Heart right ventricle (tissue), 16 donors: ENCODE measurements at places on chromosomes 12 and 14.

DNA sequence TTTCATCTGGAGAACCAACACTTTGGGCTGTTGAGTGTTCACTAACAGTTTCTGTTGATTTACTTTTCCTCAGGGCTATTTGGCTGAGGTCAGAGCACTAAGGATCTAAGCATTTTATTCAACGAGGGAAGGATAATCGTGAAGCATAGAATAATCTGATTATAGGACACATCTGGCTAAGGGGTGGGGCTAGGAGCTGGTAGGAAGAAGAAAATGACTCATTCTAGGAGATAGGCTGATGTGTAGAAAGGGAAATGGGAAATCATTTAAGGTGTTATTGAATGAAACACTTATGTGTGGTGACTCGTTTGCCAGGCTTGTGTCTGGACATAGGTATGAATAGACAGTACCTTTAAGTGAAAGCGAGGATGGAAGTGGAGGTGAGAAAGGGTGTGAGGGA is 167.2 kb downstream of the ETNK1 start:
- no peak for DNase-seq

DNA sequence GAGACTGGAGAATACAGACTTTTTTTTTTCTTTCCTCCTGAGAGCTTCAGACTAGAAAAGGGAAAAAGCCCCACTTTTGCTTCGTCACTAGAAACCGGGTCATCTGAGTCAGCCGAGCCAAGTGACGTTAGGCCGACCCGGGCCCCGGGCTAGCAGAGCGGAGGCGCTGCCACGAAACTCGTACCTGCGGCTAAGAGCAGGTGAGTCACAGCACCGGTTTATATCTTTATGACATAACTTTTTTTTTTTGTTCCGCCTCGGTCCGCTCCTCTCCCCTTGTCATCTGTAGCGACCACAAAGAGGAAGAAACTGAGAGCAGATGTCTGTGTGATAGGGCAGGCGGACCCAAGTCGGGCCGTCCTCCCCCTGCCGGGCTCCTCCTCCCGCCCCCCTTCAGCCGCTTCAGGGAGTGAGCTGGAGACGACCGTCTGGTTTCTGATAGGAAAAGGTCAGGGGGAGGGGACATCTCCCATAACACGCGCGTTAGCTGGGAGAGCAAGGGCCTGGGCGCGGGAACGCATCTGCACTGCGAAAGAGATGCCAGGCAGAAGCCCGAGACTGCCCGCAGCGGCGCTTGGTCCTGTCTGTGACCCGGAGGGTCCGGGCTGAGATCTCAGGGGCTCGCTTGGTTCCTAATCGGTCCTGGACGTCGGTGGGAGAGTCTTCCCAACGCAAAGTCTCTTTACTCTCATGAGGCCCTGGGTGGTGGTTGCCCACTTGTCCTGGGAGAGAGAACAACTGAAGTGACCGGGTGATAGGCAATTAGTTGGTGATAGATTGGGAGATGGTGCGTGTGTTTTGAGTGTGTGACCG is 586 bp downstream of the TTC6 start:
- DNase-seq: no peak

DNA sequence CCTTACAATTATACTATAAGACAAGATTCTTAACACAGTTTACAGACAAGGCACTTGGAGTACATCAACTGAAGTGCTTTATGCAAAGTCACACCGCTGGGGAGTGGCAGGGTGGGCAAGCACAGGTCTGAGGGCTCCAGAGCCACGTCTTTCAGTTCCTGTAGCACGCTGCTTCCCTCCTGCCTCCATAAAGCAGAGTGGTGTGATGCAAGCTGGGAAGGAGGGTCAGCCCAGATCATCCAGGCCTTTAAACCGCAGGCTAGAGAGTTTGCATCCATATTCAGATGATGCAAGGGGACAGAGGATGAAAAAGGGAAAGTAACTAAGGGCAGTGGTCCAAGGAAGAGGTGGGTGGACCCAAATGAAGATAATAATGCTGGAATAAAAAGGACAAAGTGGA is 132.6 kb downstream of the ITPR2 start:
- DNase-seq: no peak

DNA sequence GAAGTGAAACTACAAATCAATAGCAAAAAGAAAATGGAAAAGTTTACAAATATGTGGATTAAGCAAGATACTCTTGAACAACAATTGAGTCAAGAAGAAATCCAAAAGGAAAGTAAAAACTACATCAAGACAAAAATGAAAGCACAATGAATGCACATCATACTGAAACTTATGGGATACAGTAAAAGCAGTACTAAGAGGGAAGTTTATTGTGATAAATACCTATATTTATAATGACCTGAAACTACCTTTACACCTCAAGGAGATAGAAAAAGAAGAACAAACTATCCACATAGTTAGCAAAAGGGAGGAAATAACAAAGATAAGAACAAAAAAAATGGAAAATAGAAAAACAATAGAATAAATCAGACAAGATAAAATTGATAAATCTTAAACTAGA is 375.0 kb downstream of the TRHDE start:
- no peak for DNase-seq

DNA sequence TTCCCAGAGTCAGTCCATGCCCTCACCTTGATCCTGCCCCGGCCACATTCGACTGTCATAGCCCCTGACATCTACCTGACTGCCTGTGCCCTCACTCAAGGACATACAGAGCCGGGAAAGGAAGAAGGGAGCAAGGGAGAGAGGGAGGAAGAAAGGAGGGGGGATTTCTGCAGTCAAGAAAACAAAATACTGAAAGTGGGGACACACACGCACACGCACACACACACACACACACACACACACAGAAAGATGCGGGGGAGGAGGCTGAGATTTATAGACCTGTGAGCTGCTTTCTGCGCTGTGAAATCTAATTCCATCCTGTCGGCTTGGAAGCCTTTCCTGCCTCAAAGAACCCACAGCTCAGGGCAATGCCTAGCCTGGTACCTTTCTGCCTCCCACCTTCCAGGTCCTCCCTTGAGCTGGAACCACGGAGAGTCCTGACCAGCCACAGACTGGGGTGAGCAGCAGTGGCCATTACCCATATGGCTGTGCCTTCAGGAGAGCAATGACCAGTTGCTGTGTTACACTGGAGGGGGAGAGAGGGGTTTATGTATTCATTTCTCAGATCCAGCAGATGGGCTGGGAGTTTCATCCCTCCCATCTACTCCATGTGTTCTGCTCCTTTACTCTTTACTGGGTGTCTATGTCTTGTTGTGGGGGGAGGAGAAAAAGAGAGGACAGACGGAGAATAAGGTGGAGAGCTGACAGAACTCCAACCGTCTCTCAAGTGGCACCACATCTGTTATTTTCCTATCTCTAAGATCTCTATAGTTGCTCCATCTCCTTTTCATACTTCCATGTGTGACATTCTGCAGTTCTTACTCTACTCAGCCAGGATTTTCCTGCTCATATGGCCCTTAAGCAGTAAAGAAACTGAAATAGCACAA is 12.9 kb downstream of the C14orf93 start:
- DNase-seq: no peak

DNA sequence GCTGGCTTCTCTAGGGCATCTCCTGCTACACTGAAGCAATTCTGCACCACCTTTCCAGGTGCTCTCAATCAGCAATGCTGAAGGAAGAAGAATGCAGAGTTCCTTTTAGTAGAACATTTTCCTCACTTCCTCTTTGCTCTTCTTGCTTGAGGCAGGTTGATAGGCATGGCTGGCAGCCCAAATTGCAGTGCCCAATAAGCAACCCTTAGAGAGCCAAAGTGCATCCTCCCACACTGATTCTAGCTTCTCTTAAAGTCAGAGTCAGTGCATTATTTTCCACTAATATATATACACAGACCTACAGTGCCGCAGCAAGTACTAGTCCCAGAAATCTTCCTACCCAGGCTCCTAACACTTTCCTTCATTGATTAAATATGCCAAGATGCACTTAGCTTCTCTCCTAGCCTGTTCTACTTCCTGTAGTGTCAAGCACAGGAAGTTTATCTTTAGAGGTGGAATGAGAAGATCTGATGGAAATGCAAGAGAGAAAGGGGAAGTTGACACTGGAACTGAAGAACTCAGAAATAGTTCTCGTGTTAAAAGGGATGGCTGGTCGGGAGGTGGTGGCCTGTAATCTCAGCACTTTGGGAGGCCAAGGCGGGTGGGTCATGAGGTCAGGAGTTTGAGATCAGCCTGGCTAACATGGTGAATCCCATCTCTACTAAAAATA is 132.7 kb downstream of the SSPN start:
- no peak for DNase-seq

- no peak for DNase-seq
Observed at GRCh38 chr12:72261885-72262284, 10.3 kb upstream of the TRHDE start.

DNA sequence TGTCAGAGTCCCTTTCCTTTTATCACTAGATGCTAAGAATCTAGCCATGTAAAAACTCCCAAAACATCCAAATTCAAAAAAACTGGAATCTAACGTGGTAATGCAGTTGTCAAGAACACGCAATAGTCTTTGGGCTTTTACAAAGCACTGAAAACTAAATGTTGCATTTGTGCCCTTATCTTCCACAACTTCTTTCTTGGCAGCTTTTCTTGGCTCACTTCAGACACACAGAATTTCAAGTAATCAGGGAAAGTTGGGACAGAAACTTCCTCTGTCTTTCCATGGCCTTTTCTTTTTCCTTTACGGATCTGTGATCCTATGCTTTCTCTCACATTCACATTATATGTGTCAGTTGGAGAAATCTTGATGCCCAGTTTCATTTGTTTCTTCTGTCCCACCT is 136.0 kb downstream of the CRADD start:
- no peak for DNase-seq

- DNase-seq: no peak
Observed at GRCh38 chr14:37115406-37115805, 57.0 kb downstream of the SLC25A21 start.

DNA sequence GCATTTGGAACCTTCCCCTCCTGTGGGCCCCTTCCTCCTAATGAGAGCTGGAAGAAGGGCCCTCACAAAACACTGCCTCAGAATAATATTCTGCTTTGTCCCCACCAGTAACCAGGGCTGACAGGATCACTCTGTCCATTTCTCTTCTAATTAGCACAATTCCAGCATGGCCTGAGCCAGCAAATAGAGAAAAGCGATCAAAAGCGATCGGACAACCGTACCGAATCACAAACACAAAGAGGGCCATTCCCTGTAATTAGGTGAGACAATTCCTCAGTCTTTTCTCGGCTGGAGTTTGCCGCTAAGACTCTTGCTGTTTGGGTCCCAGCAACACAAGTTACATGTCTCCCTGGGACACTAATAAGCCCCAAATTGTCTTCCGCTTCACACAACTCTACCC is 35.6 kb upstream of the VSX2 start:
- no peak for DNase-seq

- no peak for DNase-seq
Observed at GRCh38 chr14:51704545-51704944, 52.8 kb downstream of the FRMD6 start.

- DNase-seq: no peak
Observed at GRCh38 chr14:104011824-104012517, 69.6 kb upstream of the RD3L start.

- DNase-seq: no peak
Observed at GRCh38 chr12:106296179-106296877, 6.2 kb upstream of the TCP11L2 start.

GRCh38 chr12:88931598-88931997 is 351.3 kb upstream of the KITLG start:
- no peak for DNase-seq

DNA sequence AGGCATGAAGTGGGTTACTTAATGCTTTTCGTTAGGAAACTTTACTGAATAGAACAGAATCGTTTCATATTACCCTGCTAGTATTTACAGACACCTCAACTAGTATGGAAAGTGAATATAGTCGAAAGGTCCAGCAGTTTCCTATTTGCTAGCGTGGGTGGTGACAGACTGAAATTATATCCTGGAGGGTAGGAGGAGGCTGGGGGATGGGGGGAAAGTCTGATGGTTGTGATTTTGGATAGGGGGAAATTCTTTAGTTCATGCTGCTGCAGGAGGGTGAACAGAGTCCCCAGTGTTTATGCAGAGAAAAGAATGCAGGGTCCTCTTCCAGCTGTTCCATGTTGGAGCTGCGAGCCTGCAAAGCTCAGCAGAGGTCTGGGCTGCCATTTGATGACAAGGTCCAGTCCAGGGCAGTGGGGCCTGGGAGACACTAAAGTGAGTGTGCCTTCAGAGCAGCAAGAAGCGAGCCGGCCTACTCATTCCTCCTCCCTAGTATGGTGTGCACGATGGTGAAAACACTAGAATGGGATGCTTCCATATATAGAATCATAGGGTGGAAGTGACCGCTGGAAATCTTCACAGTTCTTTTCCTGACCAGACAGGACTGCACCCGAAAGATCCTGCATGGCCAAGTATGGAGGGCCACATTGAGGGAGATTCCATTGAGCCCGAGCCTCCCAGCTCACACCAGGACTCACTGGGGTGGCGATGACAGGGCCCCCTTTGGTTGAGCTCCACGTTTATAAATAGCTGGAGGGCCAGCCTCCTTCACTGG is 2.1 kb downstream of the SAMD4A start:
- DNase-seq: peak; percentile 56

DNA sequence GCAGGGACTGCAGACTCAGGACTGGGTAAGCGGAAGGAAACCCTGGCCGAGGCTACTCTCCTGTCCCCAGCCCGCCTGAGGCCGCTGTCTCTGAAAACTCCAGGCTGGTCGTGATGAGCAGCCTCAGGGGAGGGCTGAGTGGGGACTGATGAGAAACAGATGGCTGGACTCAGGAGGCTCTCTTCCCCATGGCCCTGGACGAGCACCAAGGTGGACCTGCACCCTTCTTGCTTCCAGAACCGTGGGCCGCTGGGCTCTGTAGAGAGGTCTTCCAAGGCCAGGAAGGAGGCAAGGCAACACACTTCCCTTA is 1.1 kb downstream of the TEX22 start:
- peak; percentile 27 for DNase-seq

GRCh38 chr14:80575763-80576162 is 364.5 kb upstream of the DIO2 start:
- DNase-seq: no peak

- no peak for DNase-seq
Observed at GRCh38 chr14:86124328-86124727, 594.4 kb downstream of the FLRT2 start.

DNA sequence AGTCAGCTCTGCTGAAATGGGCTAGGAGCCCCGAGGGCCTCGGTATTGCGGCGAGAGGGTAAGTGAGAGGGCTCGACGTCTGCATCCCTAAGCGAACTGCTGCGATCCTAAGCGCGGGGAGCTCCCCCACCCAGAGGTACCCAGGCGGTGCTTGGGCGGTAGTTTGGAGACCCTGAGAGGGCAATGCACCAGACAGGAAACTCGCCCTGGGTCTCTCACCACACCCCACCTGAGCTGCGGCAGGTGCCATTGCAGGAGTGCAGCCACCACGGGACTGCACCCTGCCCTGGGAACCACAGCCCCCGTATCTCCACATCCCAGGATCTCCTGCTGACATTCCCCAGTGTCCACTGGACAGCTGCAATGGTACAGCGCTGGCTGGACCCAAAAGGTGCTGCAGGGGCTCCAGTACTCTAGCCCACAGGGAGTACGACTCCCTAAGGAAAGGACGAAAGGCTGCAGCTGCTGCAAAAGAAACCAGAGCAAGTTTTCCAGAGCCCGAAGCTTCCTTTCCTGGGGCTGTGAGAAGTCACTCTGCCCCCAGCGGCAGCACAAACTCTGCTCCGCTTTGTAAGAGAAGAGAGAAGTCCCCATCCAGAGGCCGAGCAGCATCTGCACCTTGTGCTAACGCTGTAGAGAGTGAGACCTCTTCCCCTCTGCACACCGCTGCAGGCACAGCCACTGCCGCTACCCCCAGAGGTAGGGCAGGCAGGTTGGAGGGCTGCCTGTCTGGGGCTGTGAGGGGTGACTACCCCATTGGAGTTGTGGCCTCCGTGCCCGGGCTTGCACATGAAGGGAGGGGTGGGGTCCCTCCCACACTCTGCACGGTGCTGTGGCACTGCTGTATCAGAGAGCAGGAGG is 31.1 kb upstream of the MON2 start:
- peak; percentile 29 for DNase-seq

- no peak for DNase-seq
Observed at GRCh38 chr12:55955800-55956508, 9.9 kb downstream of the PMEL start.
